ENCODE measurements at places on chromosomes 3 and 15. TPM values are rescaled to one million over a fixed set of nuclear protein-coding genes. Genes with fewer than 3 reads are reported as not detected.

Gene AGBL1
- total RNA-seq, result not detected

Gene CIB2
- total RNA-seq, result 0.67 TPM

Gene PROK2
- total RNA-seq, result not detected

GRCh38 chr15:92747047-92747446 lies 91.5 kb upstream of the FAM174B start:
- H3K27me3 ChIP-seq, result no peaks in the 10 kb centered on the region
- DNase-seq, result peak; percentile 50
- no peak overlapping the region for H3K4me3 ChIP-seq
- H3K4me1 ChIP-seq, result peaks cover 80% of the 10 kb centered on the region
- peak overlapping the region; percentile 90 for H3K27ac ChIP-seq

DNA sequence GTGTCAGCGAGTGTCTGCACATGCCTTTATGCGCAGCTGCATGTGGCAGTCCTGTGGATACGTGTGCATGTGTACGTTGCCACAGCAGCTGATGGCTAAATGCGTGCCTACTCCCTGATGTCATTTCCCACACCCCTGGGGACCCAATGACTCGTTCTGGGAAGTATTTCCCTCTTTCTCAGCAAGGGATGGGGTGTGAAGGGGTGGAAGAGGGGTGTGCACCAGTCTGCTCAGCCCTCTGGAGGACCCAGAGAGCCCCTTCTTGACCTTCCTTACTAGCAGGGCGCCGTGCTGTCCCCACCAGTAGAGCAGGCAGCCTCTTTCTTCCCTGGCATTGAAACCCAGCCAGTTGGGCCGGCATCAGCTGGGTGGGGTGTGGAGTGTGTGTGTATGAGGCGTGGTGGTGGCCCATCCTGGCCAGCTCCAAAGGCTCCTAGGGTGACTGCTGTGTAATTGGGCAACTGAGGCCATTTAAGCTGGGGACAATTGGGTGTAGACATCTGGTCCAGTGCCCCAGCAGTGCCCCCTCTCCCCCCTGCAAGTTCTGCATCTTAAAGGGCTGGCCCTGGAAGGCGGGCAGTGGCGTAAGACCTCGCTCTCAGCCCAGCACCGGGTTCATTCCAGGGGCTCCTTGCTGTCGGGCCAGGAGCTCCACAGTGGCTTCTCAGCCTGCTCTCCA lies 19.2 kb downstream of the SNX33 start:
- no peak for DNase-seq
- peak overlapping the region; percentile 31 for H3K27ac ChIP-seq
- H3K4me1 ChIP-seq, result peaks cover 49% of the 10 kb centered on the region
- no peaks in the 10 kb centered on the region for H3K36me3 ChIP-seq

Measured in Caco-2 (cell line).